ENCODE measurements at places on chromosomes 13 and 19.

GRCh38 chr13:37878496-37878895, 8.9 kb upstream of the TRPC4 start:
- no peak for DNase-seq

DNA sequence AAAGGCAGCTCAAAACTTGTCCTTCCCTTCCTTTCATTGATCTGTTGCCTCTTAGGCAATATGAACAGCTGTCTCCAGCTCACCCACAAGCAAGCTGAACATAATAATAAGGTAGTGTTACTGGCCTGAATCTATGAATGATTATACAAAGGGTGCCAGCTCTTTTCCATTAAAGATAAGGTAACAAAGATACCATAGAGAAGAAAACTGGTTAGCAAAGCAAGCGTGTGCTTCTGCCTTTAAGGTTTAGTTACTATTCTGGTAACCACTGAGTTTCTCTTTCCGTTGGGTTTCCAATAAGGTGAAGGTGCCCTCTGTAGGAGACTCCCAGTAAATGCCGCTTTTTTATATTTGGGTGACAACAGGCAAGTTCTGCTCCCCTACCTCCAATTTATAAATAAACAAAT, 12.1 kb upstream of the DACH1 start:
- no peak for DNase-seq

DNA sequence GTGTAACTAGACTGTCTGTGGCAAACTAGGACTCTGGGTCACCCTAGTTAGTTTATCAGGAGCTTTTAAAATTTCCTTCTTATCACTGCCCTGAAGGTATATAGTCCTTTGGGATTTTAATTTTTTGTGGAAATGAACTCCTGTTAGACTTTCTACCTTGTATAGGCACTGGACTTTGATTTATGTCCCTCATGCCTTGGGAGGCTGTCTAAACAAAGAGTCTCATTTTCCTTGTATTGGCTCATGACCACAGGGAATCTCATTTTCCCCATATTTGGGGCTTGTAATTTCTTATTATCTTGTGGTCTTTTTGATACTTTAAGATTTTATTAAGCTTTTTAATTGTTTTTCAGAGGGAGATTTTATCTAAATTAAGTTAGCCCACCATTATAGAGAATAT, 21.4 kb downstream of the KCTD4 start:
- no peak for DNase-seq

DNA sequence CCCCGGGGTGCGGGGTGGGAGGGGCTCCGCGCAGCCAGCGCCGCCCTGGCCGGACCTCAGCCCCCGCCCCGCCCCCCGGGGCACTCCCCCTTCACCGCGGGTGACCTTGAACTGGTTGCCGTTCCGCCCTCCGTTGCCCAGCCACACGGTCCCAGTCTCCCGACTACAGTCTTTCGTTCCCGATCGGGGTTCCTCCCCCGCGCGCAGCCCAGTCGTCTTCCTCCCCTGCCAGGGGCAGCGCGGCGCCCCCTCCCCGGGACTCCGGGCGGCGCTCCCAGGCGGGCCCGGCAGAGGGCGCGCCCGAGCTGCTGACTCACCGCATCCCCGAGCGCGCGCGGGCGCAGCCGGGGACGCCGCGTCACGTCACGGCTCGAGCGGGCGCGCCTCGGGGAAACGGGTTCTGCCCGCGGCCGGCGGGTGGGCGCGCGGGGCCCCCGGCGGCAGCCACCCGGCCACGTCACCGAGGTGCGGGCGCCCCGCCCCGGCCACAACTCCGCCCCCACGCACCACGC, 459 bp downstream of the MIDN start:
- DNase-seq: no peak

DNA sequence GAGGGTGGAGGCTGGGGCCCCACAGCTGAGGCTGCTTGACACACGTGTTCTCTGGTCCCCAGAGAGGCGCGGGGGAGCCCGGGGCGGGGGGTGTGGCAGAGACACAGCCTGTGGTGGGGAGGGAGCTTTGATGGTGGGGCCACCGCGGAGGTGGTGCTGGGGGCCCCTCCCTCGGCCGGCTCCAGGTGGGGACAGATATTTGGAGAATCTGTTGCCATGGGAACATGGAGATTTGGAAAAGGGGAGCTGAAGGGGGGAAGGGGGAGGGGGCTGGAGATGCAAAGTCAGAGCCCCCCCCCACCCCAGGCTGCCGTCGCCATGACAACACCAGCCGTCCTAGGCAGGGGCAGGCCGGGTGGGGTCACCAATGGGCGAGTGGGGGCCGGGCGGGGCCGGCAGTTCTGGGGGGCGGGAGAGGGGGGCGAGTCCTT, 1.2 kb downstream of the PRKCG start:
- DNase-seq: no peak

DNA sequence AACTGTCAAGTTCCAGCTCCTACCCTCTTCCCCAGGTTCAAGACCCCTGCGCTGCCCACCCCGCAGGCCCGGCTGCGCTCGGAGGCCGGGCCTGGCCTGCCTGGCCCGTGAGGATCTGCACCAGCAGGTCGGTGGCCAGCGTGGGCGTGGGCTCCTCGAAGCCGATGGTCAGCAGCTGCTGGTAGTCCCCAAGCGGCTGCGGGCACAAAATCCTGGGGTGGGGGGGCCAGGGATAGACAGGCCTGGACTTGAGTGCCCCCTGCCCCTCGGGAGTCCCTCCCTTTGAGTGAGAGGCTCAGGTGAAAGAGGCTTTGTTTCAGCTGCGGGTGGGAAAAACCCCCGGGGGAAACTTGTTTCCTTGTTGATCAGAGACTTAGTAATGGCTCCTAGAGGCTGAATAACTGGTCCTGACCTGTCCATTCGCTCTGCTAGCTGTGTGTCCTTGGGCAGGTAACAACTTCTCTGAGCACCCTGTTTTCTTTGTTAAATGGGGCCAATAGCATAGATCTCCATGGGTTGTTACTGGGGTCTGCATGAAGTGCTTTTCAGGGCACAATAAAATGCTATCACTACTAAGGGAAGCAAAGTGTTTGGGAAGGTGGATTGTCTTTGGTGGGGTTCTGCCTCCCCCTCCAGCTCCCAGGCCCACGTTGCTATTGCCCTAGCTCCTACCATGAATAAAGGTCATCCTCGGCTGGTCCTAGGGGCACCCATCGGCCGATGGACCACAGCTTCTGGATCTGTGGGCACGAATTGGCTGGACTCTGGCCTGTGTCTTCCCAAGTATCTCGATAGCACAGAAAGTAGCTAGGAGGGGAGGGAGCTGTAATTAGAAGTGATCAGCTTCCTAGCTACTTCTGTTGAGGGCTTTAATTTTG, 3.5 kb downstream of the C19orf67 start:
- DNase-seq: no peak

DNA sequence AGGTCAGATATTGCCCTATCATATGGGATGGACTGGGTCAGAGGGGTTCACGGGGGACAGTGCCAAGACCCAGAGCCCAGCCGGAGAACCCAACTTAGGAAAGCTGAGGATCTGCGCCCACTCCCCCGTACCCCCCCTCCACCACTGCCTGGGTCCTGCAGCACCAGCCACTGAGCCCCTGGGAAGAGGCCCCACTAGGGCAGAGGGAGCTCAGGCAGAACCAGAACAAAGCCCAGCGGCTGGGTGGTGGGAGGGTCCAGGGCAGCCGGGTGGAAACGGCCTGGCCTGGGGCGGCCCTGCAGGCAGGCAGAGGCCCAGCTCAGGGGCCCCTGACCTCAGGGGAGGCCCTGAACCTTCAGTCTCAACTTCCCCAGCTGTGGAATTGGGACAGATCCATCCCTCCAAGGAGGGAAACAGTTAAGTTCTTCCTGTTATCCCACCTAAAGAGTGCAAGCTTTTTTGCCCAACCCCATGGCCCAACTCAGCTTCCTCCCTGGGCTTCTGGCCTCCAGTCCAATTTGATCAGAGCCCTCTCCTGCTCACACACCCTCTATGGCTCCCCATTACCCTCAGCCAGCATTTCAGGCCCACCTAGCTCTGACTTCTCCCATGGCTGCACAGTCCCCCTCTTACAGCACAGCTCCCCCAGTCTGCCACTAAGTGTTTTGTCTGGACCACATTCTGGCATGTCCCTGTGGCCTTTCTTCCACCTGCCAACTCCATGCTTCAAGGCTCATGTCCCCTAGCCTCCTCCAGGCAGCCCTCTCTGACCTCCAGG, 3.1 kb downstream of the NR2F6 start:
- DNase-seq: no peak

DNA sequence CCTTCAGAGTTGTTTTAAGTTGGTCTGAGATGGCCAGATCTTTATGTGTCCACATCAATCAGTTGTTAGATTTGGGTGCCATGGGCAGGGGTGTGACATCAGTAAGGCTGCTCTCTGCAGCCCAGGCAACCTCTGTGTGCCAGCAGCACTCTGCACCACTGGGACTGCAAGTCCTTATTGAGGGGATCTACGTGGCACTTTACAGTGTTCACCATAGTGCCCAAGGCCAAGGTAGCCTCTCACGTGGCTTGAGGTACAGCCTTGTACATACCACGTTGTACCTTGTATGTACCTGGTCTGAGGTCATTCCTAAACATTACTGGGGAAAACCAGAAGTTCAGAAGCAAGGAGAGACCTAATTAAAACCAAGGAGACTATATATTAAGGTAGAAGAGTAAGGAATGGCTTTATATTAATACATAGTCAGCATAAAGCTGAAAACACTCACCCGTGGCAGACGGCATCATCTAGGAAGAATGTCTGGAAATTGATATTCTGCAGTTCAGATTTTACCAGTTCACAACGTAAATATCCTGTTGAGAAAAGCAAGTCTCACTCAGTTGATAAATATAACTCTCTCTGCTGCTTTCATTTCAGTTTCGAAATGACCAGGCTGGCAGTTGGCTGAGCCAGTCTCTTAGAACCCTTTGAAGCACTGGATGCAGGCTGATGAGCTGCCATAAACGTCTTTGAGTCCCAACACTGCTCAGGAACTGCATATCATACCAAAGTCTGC, 128.8 kb downstream of the ZDHHC20 start:
- DNase-seq: peak; percentile 25

DNA sequence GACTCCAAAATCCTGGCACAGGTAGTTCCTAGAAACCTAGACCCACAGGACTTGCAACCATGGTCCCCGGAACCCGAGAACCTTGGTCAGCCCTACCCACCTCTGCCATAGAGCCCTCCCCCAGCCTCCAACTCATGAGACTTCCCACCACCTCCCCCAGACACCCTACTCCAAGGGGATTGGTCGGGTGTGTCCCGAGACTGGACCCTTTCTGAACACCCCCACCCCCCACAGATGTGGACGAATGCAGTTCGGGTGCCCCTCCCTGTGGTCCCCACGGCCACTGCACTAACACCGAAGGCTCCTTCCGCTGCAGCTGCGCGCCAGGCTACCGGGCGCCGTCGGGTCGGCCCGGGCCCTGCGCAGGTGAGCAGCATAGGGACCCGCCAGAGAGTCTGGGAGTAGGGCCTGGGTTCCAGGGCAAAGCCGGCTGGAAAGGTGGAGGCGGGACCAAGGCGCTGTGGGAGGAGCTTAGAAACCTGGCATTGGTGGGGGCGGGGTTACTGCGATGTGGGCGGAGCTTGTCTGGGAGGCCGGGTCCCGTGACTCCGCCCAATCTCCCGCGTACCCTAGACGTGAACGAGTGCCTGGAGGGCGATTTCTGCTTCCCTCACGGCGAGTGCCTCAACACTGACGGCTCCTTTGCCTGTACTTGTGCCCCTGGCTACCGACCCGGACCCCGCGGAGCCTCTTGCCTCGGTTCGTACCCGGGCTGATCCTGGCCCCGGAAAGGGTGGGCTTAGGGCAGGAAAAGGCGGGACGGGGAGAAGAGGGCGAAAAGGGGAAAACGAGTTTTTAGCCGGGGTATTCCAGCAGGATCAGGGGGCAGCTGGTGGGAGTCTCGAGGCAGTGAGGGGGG, 11.9 kb downstream of the LTBP4 start:
- no peak for DNase-seq

DNA sequence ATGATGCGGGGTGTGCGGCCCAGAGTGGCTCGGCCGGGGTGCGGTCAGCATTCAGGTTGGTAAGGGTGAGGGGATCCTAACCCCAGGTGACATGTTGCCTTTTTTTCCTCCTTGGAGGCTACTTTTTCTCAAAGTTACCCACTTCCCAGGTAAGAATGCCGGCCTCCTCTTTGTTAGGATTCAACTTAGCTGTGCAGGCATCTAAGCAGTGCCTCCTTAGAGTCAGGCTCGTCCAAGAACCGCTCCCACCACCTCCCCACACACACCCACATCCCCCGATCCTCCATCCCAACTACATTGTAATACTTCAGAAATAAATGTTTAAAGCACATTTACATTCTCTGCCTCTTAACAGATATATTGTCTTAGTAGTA, 733 bp upstream of the ENOX1 start:
- no peak for DNase-seq

DNA sequence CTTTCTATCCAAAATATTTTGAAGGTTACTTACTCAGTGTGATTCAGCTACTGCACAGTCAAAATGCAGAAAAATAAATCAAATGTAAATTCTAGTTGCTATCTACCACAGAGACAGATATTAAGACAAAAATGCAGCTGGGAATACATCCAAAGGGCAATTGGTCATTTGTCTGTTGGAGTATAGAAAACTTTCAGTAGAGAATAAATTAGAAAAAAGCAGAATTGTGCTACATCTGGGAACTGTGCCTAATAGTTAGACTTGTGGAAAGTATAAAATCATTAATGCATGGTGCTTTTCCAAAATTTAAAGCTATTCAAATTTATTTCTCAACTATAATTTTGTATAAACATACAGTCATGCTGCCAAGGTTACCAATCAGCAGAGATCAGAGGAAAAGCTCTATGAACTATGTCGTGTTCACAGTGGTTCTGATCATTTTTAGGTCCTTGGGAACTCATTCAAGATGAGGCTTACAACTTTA, 1635.8 kb downstream of the PCDH9 start:
- no peak for DNase-seq

DNA sequence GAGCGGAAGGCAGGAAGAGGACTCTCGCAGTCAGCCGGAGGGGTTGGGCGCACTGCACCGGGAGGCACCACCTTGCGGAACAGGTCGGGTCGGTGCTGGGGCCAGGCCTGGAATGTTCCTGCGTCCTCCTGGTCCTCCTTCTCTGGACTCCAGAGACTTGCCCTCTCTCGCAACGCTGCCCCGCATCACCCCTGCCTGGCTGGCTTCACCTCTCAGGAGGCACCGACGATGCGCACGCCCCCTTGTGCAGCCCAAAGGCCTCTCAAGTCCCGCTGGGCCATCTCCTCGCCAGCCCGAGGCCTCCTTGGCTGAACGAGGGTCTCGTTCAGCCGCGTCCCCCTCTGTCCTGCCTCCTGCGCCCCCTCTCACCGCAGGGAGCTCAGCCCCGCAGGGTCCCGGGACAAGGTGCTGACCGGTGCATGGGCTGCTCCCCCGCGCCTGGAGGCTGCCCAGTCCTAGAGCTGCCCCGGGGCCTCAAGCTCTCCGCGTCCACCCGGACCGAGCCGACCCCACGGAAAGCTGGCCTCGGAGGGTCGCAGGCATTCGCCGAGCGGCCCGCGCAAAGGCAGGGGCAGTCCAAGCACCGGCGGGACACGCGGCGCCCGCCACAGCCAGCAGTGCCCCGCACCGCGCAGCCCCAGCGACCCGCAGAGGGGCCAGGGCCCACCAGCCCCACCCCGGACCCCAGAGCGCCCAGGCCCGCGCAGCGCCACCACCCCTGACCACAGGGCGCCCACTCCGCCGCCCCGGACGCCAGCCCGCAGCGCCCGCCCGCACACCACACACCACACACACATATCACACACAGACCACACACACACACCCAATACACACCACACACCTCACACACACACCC, 133.8 kb downstream of the CRYL1 start:
- no peak for DNase-seq
